Kidney capillary endothelial cell (primary cell): ENCODE measurements at places on chromosomes 12 and 14.
A peak's percentile ranks its signal among the peaks of the same experiment; 100 is the strongest.

DNA sequence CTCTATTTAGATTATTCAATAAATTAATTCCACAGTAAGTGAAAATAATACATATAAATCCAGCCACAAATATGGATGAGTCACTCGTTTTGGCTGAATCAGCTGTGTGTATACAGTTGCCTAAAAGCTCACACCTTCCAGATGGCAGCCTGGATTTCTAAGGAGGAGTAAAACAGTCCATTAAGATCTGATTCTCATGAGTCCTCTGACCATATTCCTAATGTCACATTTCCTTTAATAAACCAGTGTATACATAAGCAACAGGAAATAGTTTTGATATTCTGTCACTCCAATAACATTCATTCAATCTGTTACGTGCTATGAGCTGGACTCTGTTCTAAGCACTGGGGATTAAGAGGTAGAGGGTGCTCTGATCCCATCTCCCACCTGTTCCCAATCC is 21.8 kb downstream of the MDM1 start:
- peak; percentile 40 for DNase-seq

DNA sequence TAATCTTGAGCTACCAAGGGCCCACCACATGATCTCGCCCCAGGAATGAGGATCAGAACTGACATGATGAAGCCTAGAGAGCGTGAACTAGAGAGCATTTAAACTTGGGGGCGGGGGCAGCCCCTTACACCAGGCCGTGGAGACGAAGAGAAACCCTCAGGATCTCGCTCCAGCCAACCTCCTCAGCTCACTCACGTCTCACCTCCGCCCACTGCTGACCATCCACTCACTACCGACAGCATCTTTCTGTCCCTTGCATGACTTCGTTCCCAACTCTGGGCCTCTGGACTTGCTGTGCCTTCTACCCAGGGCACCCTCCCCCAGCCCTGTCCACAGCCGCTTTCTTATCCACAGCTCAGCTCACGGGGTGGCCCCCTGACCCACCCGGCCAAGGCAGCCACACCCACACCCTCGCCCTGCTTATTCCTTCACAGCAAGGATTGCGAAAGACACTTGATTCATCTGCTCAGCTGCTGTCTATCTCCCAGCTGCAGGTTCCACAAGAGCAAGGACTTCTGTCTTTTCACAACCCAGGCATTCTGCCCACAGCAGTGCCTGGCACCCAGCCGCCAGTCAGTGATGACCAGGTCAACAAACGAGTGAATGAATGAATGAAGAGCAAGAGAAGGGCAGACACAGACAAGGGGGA is 6.4 kb downstream of the STX2 start:
- no peak for DNase-seq

GRCh38 chr14:92785667-92786426 is 8.3 kb upstream of the GOLGA5 start:
- peak; percentile 33 for DNase-seq

DNA sequence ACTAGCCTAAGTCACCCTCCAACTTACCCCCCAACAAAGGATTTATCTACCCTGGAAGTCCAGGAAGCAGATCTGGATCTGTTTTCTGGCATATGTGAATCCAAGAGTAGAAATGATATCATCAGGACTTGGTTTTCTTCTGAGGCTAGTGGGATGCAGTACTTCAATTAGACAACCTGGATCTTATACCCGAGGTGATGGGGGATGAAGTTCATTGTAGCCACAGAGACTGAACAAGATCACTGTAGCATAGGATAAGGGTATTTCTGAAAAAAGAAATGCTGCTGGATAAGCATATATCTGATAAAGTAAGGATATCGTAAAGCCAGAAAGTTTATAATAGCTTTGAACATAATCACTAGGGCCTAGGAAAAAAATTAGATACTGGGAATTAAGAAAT is 174.4 kb downstream of the FOXA1 start:
- DNase-seq = no peak

GRCh38 chr12:46342562-46343033 is 30.0 kb downstream of the SLC38A2 start:
- no peak for DNase-seq

DNA sequence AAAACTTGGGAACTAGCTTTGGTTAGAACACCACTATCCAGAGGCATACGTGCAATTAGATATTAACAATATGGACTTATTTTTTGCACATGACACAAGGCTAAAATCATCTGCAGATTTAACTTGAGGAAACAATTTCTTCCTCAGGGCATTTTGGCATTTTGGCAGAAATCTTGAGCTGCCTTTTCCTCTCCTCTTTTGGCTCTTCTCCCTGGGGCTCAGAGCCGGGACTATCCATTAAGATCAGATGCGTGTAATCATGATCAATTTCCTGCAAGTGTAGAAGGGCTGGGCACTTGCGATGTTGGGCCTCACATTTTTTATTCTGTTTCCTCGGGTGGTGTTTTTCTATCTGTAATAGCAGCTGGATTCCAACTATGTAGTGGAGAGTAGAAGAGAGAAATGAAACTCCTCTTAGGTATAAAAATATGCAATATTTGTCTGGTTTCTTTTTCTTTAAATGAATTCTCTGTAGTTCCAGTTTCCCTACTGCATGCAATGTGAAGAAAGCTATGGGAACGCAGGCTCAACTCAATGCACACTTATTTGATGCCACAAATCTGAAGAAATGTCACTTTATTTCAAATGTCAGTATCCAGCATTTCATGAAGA is 1010.8 kb downstream of the FLRT2 start:
- no peak for DNase-seq

DNA sequence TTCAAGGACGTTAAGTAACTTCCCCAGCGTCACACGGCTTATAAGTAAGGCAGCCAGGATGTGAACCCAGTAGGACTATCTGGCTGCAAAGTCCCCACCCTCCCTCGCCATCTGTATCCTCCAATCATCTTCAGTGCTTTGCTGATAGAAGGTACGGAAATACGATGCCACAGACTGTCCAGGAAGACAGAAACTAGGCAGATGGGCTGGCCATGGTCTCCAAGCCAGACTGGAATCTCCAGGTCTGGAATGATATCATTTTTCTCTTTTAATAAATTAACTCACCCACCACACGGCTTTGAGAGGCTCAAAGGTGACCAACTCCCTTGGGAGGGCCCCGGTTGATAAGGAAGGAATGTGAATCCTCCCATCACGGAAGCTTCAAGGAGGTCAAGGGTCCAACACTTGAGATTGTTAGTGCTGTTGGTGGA is 16.3 kb upstream of the BDKRB1 start:
- DNase-seq = no peak

GRCh38 chr12:104985206-104985605 is 910 bp upstream of the NOPCHAP1 start:
- no peak for DNase-seq

DNA sequence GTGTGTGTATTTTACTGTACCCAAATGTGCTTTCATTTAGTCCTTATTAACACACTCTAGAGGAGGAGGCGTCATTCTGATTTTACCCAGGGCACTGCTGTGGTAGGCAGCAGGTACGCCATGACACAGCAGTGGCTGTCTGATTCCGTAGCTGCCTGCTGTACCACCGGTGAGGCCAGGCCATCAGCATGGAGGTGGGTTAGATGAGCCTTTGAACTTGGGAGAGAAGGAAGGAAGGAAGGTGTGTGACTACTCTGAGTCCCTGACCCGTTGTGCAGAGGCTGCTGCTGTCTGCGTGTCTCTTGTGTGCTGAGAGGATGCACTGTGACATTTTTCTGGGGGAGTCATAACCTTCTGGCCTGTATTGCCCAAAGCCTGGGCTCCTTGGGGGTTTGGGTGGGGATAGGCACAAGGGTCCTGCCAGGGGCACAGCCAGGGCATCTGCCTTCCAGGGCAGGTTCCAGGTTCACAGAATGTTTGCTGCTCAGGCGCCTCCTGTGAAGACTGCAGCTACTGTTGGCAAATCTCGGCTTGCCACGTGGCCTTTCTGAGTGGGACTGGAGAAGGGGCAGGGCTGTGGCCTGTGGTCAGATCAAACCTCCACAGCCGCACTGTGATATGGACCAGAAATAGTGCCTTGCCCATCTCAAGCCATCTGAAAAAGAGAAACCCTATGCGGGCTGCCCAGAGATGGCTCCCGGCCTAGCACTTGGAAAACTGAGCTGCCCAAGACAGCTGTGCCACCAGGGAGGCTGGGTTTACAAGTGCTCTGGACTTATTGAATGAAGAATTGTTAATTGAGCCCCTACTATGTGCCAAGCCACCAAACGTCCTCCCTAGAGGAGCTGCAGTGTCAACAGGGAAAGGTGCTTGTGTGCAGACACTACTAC is 47.1 kb downstream of the MLXIP start:
- DNase-seq = no peak

DNA sequence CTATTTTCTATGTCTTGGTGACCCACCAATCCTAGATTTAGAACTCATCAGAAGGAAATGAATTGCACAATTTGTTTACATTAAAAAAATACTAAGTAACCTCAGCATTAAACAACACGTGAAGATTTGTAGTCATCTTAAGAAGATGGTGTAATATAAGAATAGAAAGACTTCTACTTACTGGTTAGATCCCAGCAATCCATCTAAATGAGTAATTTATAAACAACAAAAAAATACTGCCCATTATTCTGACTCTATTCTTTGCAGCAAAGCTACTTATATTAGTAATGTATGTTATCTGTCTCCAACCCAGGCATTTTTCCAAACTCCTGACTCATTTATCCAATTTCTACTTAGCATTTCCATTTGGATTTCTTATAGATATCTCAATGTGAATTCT is 67.8 kb downstream of the CD163L1 start:
- DNase-seq = no peak

- peak; percentile 7 for DNase-seq
Measured at GRCh38 chr14:101276309-101277091, 284.8 kb upstream of the DIO3 start.

DNA sequence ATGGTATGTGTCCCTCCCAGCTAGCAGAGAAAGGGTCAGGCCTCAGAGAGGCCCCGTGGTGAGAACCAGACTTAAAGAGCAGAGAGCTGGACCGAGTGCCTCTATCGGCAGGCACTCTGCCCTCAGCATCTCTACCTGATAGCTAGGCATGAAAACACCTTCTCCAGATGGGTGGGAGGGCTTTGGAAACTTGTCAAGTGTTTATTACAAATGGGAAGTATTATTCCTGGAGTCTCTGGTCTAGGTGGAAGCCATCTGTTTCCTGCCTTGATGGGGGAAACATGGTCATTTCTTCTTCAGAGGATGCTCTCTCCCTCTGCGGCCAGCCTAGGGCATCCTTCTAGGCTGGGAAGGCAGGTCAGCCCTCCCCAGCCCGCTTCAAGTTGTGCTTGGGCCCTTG is 2.3 kb downstream of the TMEM63C start:
- no peak for DNase-seq

GRCh38 chr14:70955543-70956480 is 48.6 kb downstream of the PCNX1 start:
- DNase-seq = peak; percentile 44

- no peak for DNase-seq
Measured at GRCh38 chr14:55129086-55129427, at the start of gene LGALS3. Gene LGALS3, plus strand, starts transcription at chr14:55129252. Its CDS starts 8,122 bp downstream, at chr14:55137374.

DNA sequence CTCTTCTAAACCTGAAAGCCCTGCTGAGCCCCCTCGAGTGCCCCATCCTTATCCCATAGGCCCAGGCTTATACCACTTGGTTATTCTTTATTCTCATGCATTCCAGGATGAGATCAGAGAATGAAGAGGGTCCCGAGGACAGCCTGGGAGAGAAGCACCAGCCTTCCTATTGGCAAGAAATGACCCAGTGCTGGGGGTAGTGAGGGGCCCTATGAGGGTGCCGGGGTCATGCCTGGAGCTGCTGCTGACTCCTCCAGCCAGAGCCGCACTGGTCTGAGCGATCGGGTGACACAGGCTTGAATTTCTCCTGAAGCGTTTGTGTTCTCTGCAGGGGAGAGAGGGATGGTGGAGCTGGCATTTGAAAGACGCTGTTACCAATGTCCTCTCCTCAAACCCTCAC is 18.1 kb downstream of the MORN3 start:
- no peak for DNase-seq

- DNase-seq = peak; percentile 46
Measured at GRCh38 chr14:31950764-31951637, 126.1 kb upstream of the ARHGAP5 start.

- no peak for DNase-seq
Measured at GRCh38 chr12:23211384-23212320, 586.7 kb downstream of the ETNK1 start.

DNA sequence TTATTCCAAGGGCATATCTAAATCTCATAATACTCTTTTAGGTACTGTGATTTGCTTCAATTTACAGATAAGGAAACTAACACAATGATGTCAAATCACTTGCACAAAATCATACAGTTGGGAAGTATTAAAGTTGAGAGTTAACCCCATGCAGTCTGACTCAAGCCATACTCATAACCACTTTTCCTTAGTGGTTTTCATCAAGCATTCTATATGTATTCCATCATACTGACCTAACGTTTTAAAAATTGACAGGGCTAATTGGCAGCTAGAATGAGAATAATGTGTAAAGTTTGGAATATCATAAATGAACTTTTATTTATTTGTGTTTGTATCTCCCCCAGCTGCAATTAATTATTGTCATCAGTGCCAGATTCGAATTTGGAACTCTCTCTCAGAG is 20.9 kb downstream of the PUS7L start:
- DNase-seq = no peak

- DNase-seq = no peak
Measured at GRCh38 chr14:33859306-33859705, 91.6 kb downstream of the EGLN3 start.

DNA sequence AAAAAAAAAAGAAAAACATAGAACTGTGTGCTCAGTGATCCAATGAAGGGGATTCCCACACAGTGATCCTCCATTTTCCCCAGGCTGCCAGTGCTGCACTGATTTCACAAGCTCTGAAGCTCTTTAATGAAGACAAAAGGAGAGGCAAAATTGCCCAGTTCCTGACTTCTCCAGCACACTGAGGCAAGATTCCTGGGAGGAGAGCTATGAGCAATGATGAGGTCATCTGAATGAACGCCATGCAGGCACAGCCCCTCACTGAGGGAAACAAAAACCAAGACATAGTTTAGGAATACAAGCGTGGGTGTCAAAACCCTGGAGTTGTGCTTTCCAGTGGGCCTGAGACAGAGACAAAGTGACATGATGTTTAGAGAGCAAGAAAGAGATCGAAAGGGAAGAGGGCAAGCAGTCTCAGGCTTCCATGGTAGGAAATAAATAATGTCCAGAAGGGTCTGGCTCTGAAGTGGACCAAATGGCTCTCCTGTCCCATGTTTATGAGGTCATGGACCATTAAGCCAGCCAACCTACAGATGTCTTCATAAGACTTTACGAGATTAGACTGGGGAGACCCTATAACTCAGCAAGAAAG is 40.9 kb upstream of the SMUG1 start:
- peak; percentile 77 for DNase-seq

- no peak for DNase-seq
Measured at GRCh38 chr12:123445388-123446332, 9.2 kb upstream of the RILPL2 start.

DNA sequence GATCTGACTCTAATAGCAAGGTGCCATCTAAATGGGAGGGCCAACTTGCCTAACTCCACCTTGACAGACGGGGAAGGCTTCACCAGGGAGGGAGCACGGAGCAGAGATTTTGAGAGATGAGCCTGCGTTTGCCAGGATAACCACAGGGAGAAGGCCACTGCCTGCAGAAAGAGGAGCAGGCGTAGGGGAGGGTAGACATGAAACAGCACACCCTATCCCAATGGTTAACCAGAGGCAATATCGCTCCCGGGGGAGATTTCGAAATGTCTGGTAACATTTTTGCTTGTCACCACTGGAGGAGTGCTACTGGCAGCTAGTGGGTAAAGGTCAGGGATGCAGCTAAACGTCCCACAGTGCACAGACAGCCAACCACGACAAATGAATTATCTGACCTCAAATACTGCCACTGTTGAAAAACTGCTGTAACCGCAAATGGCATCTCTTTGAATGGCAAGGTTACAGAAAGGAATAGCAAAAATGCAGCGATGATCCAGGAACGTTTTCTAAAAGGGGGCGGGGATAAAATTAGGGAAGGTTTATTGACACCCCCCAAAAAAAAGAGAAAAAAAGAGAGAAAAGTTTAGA is 126.0 kb upstream of the ATF7IP start:
- no peak for DNase-seq
